PC-9 (cell line): ENCODE measurements at places on chromosomes 16 and 17. TPM values are rescaled to one million over a fixed set of nuclear protein-coding genes. Genes with fewer than 3 reads are reported as not detected.

Gene NPTX1
- 6.1 and 6.9 TPM in 2 replicates for total RNA-seq

Gene DCAKD
- 57.9 and 68.8 TPM in 2 replicates for total RNA-seq

Gene NOG
- total RNA-seq: 4.2 and 4.8 TPM in 2 replicates

Gene RNF43
- 0.33 TPM in 1 of 2 replicates, not detected in the other for total RNA-seq

Gene P2RX5
- 15.0 and 18.3 TPM in 2 replicates for total RNA-seq

Gene SRL
- total RNA-seq: not detected in 2 replicates

Gene C16orf92
- total RNA-seq: not detected in 2 replicates

Gene TMEM107
- total RNA-seq: 58.5 and 59.1 TPM in 2 replicates

Gene RNU2-1
- 4,274 and 6,356 TPM in 2 replicates for total RNA-seq

Gene JPH3
- total RNA-seq: not detected in 2 replicates

Gene RAMP2
- total RNA-seq: 1.1 TPM in 1 of 2 replicates, not detected in the other
